ENCODE measurements at places on chromosomes 11 and 22.

GRCh38 chr11:109329716-109330115 lies 92.3 kb upstream of the C11orf87 start:
- no peak for DNase-seq

- no peak for DNase-seq
Measured at GRCh38 chr22:27231266-27231665, 570.3 kb downstream of the MN1 start.

GRCh38 chr22:42170946-42171345 lies 40.3 kb upstream of the CYP2D6 start:
- DNase-seq, result no peak

- DNase-seq, result no peak
Measured at GRCh38 chr11:45593992-45594391, 71.4 kb downstream of the CHST1 start.

GRCh38 chr11:12284316-12285050 lies 92.9 kb upstream of the PARVA start:
- no peak for DNase-seq

GRCh38 chr11:130337281-130338089 lies 22.8 kb upstream of the ZBTB44 start:
- no peak for DNase-seq

DNA sequence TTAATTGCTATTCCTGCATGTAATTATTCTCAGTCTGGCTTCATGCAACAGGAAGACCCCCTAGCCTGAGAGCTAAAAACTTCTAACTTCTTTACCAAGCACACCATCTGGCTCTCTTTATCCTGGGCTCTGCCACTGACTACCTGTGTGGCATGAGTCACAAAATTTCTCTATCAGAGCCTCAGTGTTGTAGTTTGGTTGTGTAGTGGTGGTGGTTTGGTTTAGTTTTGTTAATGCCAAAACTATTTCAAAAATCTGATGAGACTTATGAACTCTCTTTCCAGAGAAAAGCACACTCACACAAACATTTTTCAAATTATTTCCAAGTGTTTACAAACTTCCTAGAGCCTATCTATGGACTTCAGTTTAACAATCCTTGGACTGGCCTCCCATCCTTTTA lies 7.5 kb upstream of the IL17RA start:
- DNase-seq, result no peak
